Upper lobe of right lung (tissue), 1 donor: ENCODE measurements at places on chromosomes 4 and X.

- no peak for DNase-seq
Measured at GRCh38 chr4:83221897-83222441, 62.6 kb downstream of the COQ2 start.

- no peak for DNase-seq
Measured at GRCh38 chr4:38621028-38621684, 42.8 kb upstream of the KLF3 start.

GRCh38 chrX:48782795-48783194 is 3.6 kb upstream of the GATA1 start:
- no peak for DNase-seq

- no peak for DNase-seq
Measured at GRCh38 chr4:82948647-82949204, 48.2 kb downstream of the THAP9 start.

DNA sequence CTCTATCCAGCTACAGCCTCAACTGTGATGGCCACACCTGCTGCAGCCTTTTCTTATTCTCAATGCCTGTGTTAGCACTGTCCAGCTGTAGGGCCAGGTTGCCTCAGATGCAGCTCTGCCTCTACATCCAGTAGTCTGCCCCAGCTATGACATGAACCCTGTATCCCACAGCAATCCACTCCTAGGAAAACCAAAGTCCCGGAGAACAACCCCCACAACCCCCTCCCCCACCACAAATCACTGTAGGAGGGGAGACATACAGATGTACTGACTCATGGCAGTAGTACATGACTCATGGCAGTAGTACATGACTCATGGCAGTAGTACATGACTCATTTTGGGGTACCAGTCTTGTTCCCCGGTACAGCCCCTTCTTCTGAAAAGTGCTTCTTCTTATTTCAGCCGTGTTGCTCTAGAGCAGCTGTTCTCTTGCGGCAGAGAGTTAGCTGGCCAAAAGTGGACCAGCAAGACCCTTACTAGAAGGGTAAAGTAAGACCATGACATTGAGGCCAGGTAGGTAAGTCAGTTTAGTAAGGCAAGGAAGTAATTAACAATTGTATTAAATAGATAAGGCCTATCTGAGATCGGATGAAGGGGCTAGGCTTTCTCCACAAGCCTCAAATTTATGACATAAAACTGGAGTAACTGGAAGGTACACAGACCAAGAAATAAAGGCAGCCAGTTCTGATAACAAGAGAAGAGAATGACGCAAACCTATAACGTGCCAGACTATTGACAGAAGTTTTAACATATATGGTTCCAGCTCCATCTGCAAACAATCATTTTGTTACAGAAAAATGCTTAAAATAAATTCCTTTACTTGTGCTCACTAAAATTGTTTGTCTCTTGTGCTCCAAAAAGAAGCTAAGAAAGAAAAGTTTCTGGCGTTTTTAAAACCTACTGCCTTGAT is 221.4 kb downstream of the TACR3 start:
- no peak for DNase-seq

- DNase-seq: no peak
Measured at GRCh38 chr4:139762720-139763119, 97.1 kb downstream of the MGST2 start.

DNA sequence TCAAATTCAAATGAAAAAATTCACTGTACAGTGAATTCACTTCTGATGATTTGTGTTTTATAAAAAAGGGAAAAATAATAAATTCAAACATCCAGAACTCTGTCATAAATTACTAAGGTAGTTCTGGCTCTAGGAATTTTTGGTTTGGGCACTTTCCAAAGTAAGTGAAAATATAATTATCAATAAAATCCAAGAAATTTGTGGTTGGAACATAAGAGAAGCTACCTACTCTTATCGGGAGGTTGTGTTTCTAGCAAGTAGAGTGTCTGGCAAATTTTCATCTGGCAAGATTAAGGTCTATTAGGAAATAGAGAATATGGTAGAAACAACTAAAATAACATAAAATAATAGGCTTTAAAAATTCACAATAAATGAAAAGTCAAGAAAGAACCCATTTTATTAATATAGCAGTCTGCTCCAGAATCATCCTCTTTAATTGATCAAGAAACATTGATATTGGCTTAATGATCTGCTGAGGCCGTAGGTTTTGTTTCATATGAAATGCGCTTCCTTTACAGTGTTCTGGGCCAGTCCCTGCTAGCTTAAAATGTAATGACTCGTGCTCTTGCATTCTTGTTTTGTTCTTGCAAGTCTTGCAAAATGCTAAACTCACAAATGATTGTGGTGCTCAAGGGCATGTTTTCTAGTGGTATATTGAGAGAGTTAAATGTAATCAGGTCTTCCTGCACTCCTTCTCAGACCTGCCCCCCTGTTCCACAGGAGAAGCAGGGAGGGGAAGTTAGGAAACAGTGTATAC is 331.4 kb downstream of the RAPGEF2 start:
- DNase-seq: no peak

DNA sequence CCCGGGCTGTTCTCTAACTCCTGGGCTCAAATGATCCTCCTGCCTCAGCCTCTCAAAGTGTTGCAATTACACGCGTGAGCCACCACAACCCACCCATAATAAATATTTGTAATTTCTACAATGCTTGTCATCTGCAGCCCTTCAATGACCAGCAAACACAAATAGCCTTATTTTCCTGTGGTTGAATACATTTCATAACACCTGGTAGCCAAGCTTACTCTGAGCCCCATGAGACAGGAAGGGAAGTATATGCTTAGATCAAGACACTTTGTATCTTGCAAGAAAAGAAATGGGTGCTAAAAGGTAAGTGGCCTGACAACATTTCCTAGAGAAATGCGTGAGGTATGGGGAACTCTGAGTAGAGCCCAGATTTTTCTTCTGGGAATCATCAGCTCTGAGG is 56.9 kb upstream of the PDGFRA start:
- no peak for DNase-seq

DNA sequence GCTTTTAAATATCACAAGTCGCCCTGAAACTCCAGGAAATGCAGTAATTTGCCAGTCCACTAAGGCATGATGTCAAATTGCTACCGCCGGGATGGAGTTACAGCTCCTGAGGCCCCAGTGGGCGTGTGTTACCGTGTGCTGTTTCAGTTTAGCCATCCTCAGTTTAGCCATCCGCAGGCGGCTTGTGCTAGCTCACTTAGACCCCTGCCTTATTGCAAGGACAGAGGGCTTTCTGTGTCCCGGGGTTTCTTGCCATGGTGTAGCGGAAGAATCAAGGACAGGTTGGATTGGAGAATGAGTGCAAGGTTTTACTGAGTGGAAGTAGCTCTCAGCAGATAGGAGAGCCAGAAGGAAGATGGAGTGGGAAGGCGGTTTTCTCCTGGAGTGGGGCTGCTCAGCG is 33.8 kb upstream of the LRBA start:
- no peak for DNase-seq

GRCh38 chrX:47143894-47144625 is 442 bp downstream of the NDUFB11 start:
- DNase-seq: no peak

DNA sequence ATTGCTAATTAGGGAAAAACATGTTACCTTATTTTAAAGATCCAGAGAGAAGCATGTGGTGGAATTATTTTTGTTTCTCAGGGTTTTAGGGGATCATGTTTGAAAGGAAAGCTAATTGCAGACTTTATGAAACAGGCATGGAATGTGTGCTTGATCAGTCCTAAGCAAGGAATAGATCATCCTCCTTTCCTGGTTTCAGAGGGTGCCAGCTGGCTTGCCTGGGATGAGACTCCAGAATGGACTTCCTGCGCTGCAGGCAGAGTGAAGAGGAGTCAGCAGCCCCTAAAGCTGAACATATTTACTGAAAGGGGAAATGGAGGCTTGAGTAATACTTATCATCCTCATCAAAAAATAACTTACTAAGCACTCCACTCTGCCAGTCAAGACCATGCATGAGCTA is 13.3 kb downstream of the FGF5 start:
- DNase-seq: no peak

- no peak for DNase-seq
Measured at GRCh38 chr4:183244019-183244418, 76.1 kb downstream of the CLDN22 start.

- DNase-seq: no peak
Measured at GRCh38 chr4:129929052-129929451, 833.1 kb downstream of the C4orf33 start.

GRCh38 chr4:8539661-8540060 is 40.5 kb upstream of the GPR78 start:
- DNase-seq: peak; percentile 26

- DNase-seq: no peak
Measured at GRCh38 chr4:155616117-155616516, 50.5 kb upstream of the GUCY1A1 start.

DNA sequence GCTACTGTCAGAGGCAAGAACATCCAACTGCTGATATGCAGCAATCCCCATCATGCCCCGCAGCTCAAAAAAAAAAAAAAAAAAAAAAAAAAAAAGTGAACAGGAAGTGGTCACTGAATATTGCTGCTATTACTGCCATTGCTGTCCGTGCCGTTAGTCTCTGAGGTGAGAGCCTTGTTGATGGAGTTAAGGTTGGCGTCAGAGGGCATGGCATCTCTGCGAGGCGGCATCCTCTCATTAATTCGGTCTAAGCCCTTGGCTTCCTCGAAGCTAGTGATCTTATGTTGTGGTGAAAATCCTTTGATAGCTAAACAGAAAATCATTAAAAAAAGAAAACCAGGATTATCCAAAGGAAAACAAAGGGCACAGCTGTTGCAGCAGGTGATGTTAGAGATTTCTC is 321.6 kb downstream of the PPP3CA start:
- no peak for DNase-seq

- peak; percentile 38 for DNase-seq
Measured at GRCh38 chr4:3311489-3312171, 18.8 kb downstream of the RGS12 start.

DNA sequence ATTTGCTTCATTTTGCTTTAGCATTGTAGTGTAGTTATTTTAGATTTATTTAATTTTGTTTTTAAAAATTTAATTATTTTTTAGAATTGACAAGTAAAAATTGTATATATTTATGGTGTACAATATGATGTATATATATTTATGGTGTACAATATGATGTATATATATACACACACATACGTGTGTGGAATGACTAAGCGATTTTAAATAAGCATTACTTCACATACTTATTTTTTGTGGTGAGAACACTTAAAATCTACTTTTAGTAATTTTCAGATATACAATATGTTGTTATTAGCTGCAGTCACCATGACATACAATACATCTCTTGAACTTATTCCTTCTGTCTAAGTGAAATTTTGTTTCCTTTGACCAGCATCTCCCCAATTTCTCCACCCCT is 172.9 kb downstream of the SPRY1 start:
- DNase-seq: no peak

DNA sequence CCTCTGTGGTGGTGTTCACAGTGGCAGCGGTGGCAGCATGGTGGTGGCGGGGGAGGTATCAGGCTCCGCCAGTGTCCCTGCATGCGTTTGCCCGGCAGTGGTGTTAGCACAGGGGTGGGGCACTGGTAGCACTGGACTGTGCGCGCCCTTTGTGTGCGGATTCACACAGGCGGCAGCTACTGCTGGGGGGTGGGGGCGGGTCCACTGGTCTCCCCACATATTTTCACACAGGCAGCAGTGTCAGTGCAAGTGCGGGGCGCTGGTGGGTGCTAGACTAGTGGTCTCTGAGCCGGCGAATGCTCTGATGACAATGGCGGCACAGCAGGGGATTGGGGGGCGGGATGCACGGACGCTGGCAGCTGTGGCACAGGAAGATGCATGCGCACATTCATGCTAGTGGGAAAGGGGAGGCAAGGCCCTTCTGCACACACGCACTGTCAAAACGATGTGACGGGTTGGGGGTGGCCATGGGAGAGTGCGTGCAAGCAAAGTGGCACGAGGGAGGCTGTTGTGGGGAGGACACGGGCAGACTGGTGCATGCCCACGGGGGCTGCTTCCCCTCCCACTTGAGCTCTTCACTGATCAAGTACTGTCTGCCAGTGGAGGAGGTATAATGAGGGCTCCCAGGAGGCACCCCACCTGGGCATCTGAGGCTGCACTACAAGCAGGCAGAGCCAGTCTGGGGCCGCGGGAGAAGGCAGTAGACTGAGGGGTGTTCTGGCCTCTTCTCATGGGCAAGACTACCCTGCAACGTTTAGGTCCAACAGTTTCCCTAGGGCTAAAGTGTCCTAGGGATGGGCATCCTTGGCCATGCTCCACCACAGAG is 53.0 kb downstream of the POF1B start:
- peak; percentile 32 for DNase-seq

DNA sequence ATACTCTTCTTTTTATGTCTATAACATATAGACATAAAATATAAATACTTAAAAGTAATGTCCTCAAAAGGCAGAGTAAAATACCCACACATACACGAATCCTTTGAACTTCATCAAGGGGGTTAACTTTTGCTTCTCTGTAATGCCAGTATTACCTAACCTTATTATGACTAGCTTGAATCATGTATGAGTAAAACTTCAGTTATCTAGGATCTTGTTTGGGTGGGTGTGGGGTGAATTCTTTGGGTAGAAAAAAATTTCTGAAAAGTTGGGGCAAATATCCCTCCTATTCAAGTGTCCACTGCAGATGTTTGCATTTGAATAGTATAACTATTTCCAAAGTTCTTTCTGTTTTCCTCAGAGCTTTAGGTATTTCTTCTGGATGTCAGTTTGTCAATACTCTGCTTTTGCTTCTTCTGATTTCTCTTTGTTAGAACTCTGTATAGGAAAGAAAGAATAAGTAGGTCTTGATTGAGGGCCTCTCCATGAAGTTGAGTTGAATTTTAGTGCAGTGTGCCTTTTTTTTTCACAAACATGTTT is 173.8 kb downstream of the ADGRL3 start:
- no peak for DNase-seq

- no peak for DNase-seq
Measured at GRCh38 chr4:107896158-107896645, 35.1 kb upstream of the CYP2U1 start.

DNA sequence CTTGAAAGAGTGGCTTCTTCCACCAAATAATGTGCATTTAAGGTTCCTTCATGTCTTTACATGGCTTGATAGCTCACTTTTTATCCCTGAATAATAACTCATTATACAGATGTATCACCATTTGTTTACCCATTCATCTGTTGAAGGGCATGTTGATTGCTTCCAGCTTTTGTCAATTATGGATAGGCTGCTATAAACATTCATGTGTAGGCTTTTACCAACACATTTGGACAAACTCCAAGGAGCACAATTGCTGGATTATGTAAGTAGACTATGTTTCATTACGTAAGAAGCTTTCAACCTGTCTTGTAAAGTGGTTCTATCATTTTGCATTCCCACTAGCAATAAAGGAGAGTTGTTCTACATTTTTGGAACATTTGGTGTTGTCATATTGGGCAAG is 2637.0 kb downstream of the PCDH7 start:
- DNase-seq: no peak

DNA sequence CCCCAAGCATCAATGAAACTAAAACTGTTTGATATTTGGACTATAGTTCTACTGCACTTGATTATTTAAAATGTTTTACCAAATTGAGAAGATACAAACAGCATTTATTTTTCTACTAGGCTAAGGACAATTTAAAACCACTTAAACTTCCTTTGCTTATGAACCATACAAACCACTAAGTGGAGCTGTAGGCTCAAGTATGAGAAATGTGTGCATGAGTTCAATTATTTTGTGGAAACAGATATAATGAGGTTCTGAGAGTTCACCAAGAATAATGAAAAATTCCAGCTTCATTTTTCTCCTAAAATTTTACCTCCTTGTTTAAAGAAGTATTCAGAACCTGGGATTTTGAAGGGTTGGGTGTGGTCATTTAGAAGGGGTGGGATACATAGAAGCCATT is 63.1 kb downstream of the SERPINA7 start:
- DNase-seq: no peak
